ENCODE measurements at places on chromosomes 3 and 15.

- no peak for DNase-seq
These were observed 44.8 kb downstream of the ST8SIA2 start for GRCh38 chr15:92438471-92438870.

- no peak for DNase-seq
These were observed 2.8 kb downstream of the MDFIC2 start for GRCh38 chr3:70309591-70309990.

- DNase-seq = no peak
These were observed 2.1 kb upstream of the ANXA2 start for GRCh38 chr15:60399931-60400330.

- no peak for DNase-seq
These were observed 24.9 kb upstream of the PLXNA1 start for GRCh38 chr3:126957776-126958637.

DNA sequence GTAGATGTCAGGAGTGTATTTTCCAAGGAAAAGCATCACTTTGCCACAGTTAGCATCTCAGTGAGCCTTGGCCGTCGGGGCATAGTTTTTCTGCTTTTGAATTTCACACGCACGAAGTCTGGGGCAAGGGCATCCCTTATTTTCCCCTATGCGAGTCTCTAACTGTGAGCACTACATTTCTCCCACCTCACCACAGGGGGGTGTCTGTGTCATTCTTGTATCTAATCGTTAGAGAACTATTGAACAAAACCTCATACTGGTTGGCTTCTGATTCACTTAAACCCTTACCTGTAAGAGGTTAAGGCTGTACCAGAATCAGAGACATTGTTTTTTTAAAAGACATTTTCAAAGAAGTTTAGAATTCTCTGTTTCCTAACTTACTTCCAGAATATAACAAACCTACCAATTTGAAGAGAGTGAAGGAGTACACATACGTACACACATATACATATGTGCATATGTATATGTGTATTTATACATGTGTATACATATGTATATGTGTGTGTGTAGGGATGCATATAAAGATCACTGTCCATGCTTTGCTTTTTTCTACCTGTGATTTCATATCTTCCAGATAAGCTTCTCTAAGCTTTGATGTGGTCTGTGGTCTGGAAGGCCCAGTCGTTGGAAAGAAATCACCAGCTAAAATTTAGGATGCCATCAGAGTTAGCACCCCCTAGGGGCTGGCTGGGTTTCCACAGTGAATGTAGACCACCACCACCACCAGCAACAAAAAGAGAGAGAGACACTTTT is 49.4 kb downstream of the MYZAP start:
- no peak for DNase-seq

DNA sequence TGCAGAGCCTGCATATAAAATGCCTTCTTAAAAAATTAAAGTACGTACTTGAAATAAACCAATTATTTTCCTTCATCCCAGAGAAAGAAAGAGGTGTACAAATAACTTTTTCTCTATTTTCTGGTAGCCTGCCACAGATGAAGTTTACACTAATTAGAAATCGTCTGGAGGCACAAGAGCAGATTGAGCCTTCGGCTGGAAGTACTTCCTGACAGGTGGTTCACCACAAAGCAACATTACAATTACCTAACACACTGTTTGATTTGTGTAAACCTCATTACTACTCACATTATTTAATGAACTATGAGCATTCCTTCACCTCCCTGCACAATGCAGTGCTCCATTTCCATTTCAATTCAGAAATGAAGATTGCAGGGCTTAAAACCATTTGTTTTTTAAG is 856.1 kb downstream of the SI start:
- no peak for DNase-seq

GRCh38 chr3:189269365-189269764 is 97.6 kb downstream of the TPRG1 start:
- no peak for DNase-seq

DNA sequence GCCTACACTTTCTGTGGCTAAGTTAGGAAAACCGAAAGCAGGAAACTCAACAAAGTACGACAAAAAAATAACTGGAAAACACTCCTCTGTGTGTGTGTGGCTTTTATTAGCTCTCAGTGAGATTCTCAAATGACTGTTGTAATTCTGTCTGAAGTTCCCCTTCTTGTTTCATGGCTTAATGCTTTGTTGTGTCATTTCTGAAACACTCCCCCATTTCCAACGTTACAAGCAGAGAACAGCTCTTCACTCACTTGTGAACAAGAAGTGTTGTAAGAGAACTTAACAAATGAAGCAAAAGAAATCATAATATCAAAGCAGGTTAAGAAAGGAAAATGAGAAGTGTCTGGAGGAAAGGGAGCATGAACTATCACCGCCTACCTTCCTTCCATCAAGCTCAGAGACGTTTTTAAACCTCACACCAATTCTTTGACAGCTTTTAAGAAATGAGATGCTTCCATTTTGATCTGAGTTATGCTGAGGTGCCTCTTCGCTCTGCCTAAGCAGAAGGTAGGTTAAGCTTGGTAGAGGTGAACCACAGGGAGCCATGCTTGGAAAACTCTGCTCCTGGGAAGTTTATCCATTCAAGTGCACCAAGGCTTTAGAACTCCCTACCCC is 12.4 kb upstream of the SEC62 start:
- DNase-seq = no peak

- no peak for DNase-seq
These were observed 734 bp upstream of the SLC6A20 start for GRCh38 chr3:45796902-45797637.

GRCh38 chr15:101148881-101149664 is 102.8 kb downstream of the CHSY1 start:
- DNase-seq = no peak

DNA sequence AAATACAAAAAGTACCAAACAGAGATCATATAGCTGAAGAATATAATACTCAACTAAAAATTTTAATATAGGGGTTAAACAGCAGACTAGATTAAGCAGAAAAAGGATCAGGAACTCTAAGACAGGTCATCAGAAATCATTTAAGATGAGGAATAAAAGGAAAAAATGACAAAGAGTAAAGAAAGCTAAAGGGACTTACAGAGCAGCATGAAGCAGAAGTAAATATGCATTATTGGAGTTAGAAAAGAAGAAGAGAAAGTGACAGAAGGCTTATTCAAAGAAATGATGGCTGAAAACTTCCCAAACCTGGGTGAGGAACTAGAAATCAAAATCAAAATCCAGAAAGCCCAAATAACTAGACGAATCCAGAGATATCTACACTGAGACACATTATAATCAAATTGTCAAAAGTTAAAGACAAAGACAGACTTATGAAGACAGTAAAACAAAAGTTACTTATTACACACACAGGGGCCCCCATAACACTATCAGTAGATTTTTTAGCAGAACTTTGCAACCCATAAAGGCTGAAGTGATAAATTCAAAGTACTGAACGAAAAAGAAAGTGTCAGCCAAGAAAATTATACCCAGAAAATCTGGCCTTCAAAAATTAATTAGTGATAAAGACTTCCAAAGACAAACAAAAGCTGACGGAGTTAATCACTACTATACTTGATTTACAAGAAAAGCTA is 95.6 kb downstream of the SCAPER start:
- no peak for DNase-seq

- no peak for DNase-seq
These were observed 206.8 kb upstream of the TPM1 start for GRCh38 chr15:62835762-62836161.

DNA sequence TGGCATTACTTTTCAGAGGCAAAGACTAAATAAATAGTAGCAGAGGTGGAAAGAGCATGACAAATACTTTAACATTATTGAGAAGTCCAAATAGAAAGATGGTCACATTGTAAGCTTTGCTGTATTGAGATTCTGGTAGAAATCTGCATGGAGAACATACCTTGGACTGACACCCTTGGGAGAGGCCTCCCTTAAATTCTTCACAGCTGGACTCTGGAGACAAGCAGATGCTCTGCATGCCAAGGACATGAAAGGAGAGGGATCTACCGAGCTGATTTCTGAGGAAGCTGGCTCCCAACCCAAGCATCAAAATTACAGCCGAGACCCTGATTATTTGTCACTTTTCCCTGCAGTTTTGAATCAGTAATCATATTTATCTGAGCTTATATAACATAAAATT is 212.5 kb upstream of the COL8A1 start:
- no peak for DNase-seq

DNA sequence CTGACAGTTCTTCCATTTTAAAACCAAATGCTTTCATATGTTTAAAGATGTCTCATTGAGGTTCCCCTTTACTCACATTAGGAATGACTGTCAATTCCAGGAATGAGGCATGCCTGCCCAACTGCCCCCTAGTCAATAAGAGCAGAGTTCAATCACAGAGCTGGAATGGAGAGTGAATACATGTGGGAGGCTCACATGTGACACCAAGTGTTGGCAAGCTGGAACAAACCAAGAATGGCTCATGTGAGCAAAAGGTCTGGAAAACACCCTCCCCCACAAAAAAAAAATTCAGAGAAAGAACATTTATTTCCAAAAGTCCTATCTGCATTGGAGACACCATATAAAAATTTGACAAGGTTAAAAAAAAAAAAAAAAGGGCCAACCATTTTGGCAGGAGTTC is 3.7 kb downstream of the PBRM1 start:
- peak; percentile 14 for DNase-seq

DNA sequence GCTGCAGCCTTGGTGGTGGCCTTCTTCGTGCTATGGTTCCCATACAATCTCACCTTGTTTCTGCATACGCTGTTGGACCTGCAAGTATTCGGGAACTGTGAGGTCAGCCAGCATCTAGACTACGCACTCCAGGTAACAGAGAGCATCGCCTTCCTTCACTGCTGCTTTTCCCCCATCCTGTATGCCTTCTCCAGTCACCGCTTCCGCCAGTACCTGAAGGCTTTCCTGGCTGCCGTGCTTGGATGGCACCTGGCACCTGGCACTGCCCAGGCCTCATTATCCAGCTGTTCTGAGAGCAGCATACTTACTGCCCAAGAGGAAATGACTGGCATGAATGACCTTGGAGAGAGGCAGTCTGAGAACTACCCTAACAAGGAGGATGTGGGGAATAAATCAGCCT is 10.4 kb downstream of the CYP8B1 start:
- no peak for DNase-seq

DNA sequence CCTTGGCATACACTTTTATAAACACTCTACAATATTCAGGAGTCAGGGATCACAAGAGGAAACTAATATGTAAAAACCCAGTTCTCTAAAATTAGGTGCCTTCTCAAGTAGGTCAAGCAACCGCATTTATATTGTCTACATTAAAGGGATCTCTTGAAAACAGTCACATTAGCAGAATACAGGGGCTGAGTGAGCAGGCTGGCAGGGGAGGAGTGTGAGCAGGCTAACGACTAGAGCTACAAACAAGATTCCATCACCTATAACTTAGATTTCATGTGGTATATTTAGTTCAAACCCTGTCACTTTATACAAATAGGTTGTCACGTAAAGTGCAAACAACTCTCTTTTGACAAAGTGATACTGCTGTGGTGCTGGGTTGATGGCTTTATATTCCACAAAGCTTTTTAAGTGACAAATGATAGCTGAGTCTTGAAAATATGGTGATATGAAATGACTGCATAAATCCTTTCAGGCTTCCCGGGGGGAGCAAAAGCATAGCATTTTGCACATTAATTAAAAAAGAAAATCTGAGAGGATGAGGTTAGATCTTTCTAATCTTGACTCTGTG is 937.9 kb downstream of the FHIT start:
- no peak for DNase-seq

- no peak for DNase-seq
These were observed 120.2 kb downstream of the ATP10A start for GRCh38 chr15:25742776-25743547.

- no peak for DNase-seq
These were observed 13.8 kb downstream of the FEZF2 start for GRCh38 chr3:62359531-62359930.

- DNase-seq = peak; percentile 38
These were observed 10.9 kb downstream of the RMDN3 start for GRCh38 chr15:40743921-40744814.

- DNase-seq = no peak
These were observed 32.9 kb upstream of the PRSS50 start for GRCh38 chr3:46750555-46751038.

GRCh38 chr3:186973702-186974101 is 43.4 kb downstream of the ST6GAL1 start:
- DNase-seq = no peak

DNA sequence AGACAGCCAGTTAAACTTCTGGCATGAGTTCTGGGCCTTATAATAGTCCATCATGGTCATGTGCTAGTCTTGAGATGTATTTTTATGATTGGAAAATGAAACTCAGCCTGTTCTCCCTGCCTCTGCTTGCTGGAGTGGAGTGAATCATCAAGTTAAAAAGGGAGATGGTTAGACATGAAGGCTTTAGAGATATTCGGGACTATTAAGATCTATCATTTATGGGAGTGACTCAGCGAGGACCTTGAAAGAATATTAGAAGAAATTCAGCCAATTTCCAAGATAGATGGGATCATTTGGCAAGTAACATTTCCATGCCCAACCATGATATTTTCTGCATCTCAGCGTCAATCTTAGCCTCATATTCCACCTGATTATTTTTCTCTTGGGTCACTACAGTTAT is 79.8 kb downstream of the AGBL1 start:
- no peak for DNase-seq

- no peak for DNase-seq
These were observed 12.9 kb downstream of the LRRC2 start for GRCh38 chr3:46553154-46553553.

- DNase-seq = no peak
These were observed 333.1 kb upstream of the RBMS3 start for GRCh38 chr3:28947751-28948150.

GRCh38 chr3:136838641-136839555 is 20.0 kb downstream of the SLC35G2 start:
- no peak for DNase-seq

DNA sequence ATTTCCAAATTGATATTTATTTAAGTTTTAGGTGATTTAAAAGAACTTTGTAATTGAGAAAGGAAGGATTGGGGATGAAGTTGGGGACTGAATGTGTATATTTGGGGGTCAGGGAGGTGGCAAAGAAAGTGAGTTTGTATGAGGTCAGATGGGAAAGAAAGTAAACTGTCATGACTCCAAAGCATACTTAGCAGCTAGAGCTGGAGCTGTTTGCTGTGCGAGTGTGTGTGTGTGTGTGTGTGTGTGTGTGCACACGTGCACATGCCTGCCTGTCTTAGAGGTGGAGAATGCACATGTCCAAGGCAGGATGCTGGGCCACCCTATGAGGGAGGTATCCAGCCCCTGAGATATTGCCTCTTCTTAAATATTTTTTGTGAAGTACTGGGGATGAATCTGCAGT is 21.0 kb downstream of the BOC start:
- DNase-seq = no peak

- no peak for DNase-seq
These were observed 70.0 kb upstream of the ABHD2 start for GRCh38 chr15:89018207-89018606.
